ENCODE measurements at places on chromosomes 4 and X.

GRCh38 chr4:164997324-164997723 is 19.9 kb upstream of the TRIM61 start:
- no peak for DNase-seq

DNA sequence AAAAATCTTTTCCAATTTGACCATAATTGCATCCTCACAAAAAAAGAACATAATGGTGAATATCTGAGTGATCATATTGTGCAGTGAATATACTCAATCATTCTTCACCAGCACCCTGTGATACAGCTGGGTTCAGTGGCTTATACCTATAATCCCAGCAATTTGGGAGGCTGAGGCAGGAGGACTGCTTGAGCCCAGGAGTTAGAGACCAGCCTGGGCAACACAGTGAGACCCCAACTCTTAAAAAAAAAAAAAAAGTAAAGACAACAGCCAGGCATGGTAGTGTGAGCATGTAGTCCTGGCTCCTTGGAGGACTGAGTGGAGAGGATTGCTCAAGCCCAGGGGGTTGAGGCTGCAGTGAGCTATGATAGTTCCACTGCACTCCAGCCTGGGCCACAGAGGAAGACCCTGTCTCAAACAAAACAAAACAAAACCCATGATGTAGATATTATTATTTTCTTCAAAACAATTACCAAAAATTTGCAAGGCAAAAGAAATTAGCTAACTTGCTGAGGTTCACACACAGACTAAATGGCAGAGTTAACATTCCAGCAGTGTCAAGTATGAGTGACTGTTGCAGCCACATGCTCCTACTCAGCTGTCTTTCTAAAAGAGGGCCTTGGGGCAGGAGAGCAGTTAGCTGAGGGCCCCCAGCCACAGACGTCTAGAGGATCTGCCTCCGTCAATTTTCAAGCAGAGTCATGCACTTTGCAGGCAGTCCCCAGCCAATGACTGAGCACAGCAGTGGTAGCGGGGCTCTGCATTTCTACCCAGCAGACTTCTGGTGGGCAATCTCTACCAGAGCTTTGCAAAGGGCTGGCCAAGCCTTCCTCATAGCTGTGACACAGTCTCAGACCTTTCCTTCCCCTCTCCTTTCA is 33.4 kb downstream of the ADGRA3 start:
- DNase-seq, result no peak

GRCh38 chr4:190014771-190015537 is 12.1 kb downstream of the FRG2 start:
- no peak for DNase-seq

DNA sequence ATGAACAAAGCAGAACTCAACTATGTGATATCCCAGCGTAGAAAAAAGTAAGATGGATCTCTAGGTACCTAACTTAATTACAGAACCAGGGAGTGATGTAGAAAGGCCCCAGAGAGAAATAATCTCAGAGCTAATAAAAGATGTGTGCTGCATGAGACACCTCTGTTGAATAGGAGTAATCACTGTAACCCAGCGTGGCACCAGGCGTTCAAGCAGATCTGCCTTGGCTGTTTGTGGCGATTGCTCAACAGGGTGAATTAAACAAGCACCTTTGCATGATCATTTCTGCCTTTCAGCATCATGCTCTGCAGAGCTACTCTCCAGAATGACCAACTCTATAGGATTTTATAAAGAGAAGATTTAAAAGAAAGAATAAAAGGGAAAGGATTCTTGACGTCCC is 81.7 kb upstream of the KCNIP4 start:
- DNase-seq, result no peak

DNA sequence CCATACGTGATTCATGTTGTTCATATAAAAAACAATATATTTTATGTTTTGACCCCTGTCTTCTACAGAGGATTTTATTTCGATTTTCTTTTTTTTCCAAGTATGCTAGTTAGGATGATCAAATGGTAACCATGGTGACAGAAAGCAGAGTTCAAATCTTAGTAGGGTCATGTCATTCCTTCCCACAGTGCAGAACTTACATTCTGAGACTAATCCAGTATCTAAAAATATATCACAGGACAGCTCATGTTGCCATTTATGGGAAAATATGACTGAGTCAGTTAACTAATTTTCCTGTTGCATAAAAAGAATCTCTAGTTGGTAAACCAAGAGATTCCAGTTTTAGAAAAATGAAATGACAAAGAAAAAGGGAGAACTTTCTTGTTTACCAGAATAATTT is 209.5 kb downstream of the PARM1 start:
- DNase-seq, result no peak

DNA sequence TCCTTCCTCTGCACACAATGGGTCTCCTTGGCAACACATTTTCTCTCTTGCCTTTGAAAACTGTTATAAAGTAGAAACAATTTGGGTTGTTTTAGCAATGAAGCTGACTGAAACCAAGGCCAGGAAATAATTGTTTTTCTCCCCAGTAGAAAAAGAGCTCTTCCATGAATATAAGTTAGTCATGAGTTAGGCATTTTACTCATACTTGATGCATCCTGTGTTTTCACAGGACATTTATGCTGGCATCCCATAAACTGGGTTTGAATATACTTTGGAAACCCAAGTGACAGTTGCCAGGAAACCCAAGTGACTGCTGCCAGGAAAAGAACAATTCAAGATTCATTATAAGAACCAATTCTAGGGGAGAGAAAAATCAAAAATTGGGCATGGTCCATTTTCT is 128.6 kb upstream of the NPY2R start:
- no peak for DNase-seq

DNA sequence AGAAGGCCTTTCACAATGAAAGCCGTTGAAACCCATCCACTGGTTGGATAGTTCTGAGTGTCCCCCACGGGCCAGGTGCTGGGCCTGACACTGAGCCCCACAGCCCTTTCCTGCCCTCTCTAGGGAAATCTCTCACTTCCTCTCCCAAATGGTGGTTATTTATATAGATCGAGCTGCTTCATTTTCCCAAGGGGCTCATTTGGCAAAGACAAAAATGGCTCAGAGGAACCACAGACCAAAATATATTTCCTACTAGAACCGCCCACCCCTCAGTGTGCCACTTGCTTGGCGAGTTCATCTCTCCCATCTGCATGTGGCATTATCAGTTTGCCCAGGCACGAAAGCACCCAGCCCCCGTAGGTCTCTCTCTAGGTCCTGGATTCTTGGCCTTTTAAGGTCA is 53.3 kb upstream of the STIM2 start:
- no peak for DNase-seq

GRCh38 chrX:77918568-77918967 is 8.1 kb downstream of the ATP7A start:
- DNase-seq, result no peak

GRCh38 chrX:136147315-136147901 is at the start of gene FHL1:
Gene FHL1, plus strand, starts transcription at chrX:136147533.
- no peak for DNase-seq

GRCh38 chr4:110142461-110142860 is 56.0 kb downstream of the ELOVL6 start:
- no peak for DNase-seq

DNA sequence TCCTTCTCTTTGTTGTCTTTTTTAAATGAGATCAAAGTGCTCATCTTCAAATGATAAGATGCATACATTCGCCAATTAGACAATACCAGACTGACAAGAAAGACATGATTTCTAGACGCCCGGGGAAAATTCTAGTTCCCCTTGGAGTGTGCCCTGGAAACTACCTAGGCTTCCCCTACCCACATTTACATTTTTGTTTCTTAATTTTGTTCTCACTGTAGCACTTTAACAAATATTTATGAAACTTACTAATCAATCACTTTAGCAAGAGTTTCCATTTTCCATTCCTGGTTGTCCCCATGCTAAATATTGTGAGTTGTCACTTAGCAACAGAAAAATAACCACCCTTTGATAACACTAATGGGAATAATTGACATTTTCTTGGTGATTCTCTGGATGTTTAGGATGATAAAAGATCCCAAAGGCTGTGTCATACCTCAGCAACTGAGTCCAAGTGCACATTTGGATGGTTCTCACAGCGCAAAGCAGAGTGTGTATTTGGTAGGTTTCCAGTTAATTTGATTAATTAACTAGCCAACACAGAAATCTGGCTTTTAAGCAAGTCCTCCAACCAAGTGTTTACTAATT is 69.6 kb downstream of the FGFBP1 start:
- DNase-seq, result no peak

DNA sequence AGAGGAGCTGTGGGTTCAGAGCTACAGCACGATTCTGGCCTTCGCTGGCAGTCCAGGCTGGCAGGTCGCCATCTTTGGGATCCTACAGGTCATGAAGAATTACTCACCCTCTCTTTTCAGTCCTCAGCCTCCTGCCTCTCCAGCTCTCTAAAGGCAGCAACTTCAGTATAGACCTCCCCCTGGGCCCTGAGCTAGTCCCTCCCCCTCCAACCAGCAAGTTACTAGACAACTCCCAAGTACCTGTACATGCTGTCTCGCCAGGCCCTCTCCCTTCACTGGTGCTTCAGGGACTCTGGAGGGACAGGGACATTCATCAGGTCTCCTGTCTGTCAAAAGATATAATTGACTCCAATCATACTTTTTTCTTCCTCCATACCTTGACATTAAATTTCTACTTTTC is at the start of gene GPR119:
Gene GPR119 (minus strand): TSS at position 155 of the 400 bp plus-strand sequence. CDS start 227 bp downstream, outside the sequence.
- DNase-seq, result no peak

DNA sequence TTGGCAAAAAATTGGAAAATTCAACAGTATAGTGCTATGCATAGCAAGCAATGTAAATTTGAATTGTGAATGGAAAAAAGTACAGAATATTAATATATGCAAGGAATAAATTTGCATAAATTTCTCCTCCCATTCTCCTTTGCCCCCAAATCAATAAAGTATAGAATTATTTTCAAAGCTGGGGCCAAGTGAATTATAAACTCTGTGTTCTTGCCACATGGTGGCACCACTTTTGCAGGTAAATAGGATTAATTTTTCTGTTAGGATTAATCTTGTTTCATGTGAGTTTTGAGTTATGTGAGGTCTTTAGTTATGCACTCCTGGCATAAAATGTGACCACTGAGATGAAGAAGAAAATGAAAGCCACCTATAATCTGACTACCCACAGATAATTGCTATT is 19.9 kb downstream of the COPS4 start:
- no peak for DNase-seq

GRCh38 chr4:14800977-14801376 is 201.3 kb upstream of the CPEB2 start:
- DNase-seq, result no peak

- DNase-seq, result no peak
Observed at GRCh38 chr4:4438891-4439290, 52.0 kb downstream of the NSG1 start.

DNA sequence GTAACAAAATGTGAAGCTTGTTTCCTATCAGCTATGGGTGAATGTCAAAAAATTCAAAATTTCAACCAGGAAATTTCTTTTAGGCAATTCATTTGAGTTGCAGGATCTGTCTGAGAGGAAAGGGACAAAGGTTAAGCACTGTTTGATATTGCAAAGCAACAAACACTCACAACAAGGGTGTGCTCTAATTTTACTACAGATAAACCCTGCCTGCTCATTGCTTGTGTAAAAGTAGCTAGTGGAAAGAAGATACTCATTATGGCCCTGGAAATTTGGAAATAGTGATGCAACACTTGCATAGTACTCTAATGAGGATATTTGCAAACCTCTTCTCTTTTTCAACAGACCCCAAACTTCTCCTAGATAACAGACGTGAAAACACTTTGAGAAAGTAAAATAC is 27.1 kb downstream of the FAM47E start:
- DNase-seq, result no peak

- no peak for DNase-seq
Observed at GRCh38 chr4:159042097-159042605, 60.7 kb upstream of the RAPGEF2 start.

GRCh38 chrX:46551494-46552128 is 6.4 kb upstream of the ZNF674 start:
- DNase-seq, result no peak

- DNase-seq, result no peak
Observed at GRCh38 chrX:13952581-13952980, 77.1 kb downstream of the GEMIN8 start.

- no peak for DNase-seq
Observed at GRCh38 chr4:113112338-113112978, 63.0 kb downstream of the ANK2 start.

DNA sequence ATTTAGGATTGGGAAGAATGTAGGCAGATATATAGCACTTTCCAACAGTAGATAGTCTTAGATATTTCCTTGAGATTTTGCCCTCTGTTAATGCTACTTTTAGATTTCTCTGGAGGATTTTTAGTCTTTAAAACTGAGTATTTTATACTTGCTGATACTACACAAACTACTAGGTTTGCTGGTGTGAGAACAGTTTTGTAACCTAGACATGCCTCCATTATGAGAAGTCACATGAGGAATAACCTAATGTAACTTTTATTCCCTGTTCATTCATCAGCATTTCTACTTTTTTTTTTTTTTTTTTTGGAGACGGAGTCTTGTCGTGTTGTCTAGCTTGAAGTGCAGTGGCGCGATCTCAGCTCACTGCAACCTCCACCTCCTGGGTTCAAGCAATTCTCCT is 137.2 kb downstream of the RAPGEF2 start:
- no peak for DNase-seq

DNA sequence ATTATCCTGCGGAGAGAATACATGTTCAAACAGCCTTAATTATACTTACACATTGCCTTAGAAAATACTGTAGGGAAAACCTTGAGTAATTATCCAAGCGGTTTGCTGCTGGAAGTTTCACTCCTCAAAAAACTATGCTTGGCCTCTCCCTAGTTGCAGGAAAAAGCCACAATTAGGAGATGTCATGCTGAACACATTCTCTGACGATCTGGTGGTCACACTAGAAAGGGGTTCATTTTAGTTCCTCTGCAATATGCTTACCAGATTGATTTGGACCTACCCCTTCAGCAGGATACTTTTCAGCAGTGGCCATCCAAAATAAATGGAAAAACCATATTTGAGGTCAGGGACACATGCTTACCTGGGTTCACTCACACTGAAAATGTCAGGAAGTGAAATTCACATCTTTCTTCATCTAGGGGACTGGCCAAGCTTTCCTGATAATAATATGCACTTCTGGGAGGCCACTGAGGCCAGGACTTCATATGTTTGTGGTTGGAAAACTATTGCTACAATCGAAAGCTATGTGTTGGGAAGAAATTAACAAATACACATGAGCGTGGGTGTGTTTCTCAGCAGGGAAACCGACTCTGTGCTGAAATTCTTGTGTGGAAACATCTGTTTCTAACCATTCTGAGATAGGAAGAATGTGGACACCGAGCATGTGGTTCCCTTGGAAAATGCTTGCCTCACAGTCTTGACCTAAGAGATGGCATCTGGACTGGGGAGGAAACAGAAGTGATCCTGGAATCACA is 68.8 kb downstream of the ATXN3L start:
- DNase-seq, result no peak

DNA sequence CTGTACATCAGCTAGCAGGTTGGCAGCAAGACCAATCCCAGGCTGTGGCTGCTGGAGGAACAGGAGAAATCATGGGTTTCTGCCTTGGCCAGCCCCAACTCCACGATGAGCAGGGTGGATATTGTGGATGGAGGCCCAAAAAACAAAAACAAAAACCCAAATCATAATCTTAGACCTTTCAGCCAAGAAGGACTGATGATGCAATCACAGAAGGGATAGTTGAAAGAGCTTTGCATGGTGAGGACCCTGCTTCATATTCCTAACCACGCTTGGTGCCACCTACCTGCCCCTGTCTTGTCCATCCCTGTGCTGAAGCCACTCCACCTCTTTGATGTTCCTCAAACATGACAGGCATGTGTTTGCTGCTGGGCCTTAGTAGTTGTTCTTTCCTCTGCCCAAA is 68.8 kb upstream of the CT45A1 start:
- DNase-seq, result no peak

GRCh38 chrX:143623657-143624056 is 12.2 kb downstream of the SLITRK4 start:
- no peak for DNase-seq

GRCh38 chrX:3252744-3253143 is 93.7 kb downstream of the MXRA5 start:
- no peak for DNase-seq

All from GM12864 (cell line).